Activated CD8-positive, alpha-beta T cell treated with anti-CD3 and anti-CD28 coated beads, Interleukin-2, amount 10 ng/mL, durations not matched to agents 7 days and 5 days (primary cell): ENCODE measurements at places on chromosomes 16 and 17. TPM values are rescaled to one million over a fixed set of nuclear protein-coding genes. Genes with fewer than 3 reads are reported as not detected.

Gene TAF15
- 341 TPM for total RNA-seq

Gene NHERF2
- total RNA-seq = 1.4 TPM

DNA sequence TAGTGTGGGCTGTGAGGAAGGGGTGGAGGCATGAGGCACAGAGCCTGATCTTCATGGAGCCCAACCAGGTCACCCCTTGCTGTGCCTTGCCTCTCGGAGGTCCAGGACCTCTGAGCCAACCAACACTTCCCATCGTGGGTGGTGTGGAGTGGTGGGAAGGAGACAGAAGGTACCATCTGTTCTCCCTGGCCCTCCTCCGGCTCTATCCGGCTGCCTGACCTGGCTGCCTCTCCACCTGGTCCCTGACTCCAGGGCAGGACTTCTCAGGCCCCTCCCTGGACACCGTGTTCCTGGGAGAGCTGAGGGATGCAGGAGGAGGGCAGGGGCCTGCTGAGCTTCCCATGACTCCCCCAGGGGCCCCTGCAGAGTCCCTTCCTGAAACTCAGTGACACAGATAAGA is 3.9 kb downstream of the PDK2 start:
- no peak for DNase-seq

GRCh38 chr17:80805032-80805751 is 186.4 kb upstream of the CHMP6 start:
- DNase-seq = no peak
